ENCODE measurements at places on chromosomes 2 and 18.

DNA sequence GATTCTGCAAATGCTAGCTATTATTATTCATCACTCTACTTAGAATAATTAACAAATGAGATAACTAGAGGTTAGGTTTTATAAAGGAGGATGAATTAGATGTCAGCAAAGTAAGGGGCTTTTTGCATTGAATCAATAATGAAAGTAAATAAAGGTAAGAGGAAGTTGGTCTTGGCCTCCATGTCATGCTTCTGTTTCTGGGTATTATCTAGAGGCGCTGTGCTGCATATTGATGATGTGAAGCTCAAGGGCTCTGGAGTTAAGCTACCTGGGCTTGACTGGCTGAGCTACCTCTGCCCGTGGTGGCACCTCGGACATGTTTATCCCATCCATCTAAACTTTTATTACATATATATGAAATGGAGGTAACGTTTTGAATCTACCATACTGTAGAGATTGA lies 350.9 kb downstream of the PARD3B start:
- DNase-seq: no peak

DNA sequence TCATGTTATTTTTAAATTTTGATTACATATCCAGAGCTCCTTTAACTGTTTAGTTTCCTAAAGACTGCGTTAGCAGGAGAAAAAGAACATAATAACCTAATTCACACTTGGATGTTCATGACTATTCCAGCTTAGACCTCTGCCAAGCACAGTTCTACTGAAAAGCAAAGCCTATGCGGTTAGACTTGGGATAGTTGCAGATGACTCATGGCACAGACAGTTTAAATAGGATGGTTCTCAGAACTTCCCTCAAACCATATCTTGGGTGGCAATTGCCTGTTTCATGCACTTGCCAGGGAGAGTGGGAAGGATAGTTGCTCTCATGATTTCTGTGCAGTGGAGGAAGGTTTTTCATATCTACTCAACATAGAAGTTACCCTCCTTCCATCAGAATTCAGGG lies 149.7 kb upstream of the KLHL29 start:
- DNase-seq: no peak

GRCh38 chr2:46286715-46287114 lies 10.5 kb upstream of the EPAS1 start:
- DNase-seq: no peak

DNA sequence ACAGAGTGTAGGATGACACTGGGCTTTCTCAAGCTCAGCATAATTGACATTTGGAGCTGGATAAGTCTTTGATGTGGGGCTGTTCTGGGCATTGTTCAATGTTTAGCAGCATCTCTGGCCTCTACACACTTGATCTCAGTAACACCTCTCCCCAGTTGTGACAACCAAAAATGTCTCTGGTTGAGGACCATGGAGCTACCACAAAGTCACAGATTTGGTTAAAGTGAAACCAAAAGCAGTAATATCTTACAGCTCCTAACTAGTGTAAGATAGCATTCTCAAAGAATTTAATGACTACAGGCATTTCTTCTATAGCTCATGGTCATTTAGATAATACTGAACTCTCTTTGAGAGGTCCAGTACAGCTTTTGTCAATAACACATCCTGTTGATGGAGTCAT lies 23.4 kb upstream of the PAX3 start:
- DNase-seq: no peak

- DNase-seq: no peak
These were observed 28.0 kb upstream of the PMAIP1 start for GRCh38 chr18:59871711-59872362.

- DNase-seq: no peak
These were observed 90.1 kb upstream of the FAM136A start for GRCh38 chr2:70391988-70392387.

Measured in suppressor macrophage (primary cell).